ENCODE measurements at places on chromosomes 4 and X.
A peak's percentile ranks its signal among the peaks of the same experiment; 100 is the strongest.

DNA sequence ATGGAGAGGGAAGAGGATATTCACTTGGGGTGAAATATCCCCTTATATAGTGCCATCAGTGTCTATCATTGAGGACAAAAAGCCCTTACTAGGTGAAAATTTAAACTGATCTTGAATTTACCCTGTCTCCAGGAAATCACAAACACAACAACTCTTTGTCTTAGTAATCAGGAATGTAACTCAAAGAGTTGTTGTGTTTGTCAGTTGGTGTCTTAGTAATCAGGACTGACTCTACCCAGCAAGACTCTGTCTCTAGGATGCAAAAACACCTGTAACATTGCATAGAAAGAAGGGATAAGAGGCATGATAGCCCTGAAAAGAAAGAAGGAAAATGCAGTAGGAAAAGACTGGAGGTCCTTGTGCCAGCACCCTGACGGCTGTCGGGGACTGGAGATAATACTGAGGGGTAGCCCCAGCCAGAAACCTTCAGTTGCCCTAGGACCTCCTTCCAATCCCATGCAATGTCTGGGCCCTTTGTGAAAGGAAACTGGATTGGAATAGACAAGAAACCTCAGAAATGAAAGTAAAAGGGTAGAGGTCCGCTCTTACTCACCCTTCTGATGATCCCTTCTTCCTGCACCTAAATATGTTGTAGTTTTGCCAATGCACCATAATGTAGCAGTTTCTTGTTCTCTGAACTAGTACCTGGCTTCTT lies 45.3 kb downstream of the HMGB2 start:
- no peak for DNase-seq

- no peak for DNase-seq
These were observed 15.0 kb upstream of the STARD8 start for GRCh38 chrX:68632491-68632890.

DNA sequence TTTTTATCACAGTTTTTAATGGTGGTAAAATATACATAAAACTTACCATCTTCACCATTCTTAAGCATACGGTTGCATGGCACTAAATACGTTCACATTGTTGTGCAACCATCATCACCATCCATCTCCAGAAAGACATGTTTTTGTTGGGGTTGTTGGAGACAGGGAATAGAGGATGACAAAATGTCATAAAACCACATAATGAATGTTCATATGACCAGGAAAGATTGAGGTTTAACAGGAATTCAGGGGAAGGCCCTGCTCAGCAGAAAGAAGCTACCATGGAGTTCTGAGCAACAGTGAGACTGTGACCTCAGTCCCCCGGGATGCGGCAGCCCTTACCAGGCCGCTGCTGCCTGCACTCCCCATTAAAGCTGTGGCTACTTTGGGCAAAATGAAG lies 63.9 kb upstream of the TRIM2 start:
- DNase-seq: no peak

- peak; percentile 41 for DNase-seq
These were observed 768 bp downstream of the MID2 start for GRCh38 chrX:107826238-107827029.

DNA sequence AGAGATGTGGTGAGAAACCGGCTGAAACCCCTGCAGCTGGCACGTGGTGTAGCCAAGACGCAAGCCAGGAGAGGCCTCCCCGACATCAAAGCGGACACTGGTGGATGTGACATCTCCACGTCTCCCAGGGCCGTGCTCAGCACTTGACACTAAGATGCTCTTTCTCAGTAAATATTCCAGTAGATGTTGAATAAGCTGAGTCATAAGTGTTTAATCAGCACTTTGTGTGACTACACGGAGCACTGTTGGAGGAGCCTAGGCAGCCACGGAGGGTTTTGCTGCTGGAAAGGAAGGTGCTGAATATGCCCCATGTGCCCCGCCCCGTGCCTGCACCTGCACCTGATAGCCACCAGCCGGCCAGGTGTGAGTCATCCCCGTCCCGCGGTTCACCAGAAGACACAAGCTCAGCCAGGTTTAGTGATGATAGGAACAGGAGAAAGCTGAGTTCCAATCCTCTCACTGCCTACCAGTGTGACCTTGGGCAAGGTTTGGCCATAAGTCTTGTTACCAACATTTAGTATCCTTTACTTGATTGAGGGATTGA lies 29.0 kb upstream of the C4orf50 start:
- DNase-seq: no peak

DNA sequence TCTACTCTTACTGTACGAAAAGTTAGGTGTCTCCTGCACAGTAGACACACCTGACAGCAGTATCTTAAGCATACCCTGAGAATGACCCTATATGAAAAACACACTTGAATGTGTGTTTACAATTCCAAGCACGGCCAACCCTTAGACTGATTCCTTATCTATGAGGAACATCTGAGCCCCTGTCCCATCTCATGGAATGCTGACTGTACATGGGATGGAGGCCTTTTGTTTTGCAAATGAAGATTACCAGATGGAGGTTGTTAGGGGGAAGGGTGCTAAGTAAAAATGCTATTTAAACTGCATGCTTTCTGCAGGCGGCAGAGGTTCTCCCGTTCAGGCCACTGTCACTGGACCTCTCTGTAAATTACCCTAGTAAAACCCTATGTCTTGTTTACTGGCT lies 2.2 kb downstream of the PAQR3 start:
- DNase-seq: no peak

- no peak for DNase-seq
These were observed 30.0 kb downstream of the ANXA3 start for GRCh38 chr4:78581618-78582017.

- no peak for DNase-seq
These were observed 135.3 kb downstream of the ZNF518B start for GRCh38 chr4:10321931-10322330.

DNA sequence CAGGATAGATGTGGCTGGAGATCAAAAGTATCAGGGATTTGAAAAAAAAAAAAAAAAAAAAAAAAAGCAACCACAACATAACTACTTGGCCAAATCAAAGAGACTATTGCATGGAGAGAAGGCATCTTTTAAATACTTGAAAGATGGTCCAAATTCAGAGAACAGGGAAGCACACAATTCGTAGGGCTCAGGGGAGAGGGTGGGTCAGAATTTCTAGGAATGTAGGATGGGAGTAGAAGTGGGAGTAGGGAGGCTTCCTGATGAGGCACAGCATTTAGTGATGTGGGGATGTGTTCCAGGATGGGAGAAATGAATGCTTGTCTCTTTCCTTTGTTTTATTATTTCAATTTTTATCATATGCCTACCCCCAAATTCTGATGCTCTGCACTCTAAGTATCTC lies 36.3 kb downstream of the RTL3 start:
- DNase-seq: no peak

DNA sequence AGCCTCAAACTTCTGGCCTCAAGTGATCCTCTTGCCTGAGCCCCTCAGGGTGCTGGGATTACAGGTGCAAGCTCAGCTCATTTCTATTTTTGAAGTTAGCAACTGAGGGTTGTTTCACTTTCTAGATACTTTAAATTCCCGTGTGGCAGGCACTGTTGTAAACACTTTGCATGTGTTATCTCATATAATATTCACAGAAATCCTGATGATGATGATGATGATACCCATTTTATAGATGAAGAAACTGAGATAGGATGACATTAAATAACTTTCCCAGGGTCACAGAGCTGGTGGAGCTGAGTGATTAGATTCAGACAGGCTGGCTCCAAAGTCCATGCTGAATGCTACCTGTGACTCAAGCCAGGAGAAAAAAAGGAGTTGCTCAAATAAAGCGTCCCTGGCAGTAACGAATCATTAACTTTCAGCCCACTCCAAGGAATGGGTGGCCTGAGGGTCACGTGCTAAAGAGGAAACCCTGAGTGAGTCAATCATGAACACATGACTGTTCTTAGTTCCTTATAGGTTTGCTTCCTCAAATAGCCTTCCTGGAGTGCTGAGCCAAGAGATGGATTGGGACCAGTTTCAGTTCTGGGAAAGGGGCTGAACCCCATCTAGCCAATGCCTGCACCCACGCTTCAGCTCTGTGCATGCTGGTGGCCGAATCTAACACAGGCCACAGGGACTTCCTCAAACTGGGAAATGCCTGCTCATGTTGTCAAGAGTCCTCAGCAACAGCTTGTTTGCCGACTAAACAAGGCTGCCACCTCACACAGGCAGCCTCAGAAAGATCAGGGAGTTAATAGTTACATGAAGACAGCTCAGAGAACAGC lies 52.8 kb downstream of the RBM47 start:
- DNase-seq: peak; percentile 43

DNA sequence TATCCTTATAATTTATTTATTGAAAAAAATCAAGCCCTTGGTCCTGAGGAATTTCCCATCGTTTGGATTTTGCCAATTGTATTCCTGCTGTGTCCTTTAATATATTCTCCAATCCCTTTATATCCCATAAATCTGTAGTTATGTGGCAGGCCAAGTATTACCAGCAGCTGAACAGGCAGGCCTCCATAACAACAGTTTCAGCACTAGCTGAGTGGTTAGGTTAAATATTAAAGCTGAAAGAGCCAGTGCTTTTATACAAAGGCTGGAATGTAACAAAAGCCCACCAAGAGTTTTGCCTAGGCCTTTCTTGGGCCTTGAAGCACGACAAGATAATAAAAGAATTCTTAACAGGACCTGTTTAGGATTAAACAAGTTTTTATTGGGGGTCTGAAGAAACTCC lies 366.6 kb upstream of the GALNT7 start:
- no peak for DNase-seq

All from CD4-positive, alpha-beta T cell treated with Interleukin-12 subunit alpha and Interleukin-12 subunit beta, for 1 hour (primary cell).